Activated T-cell treated with anti-CD3 and anti-CD28 coated beads, Interleukin-2, amount 50 U/mL, for 4 hours (primary cell): ENCODE measurements at places on chromosomes 11 and 22. TPM values are rescaled to one million over a fixed set of nuclear protein-coding genes. Genes with fewer than 3 reads are reported as not detected.

Gene PRAME
- total RNA-seq = 1.3 TPM

Gene GAL3ST1
- not detected for total RNA-seq

Gene GNG3
- total RNA-seq = not detected

Gene THY1
- total RNA-seq = 0.40 TPM

Gene OR2AT4
- total RNA-seq = not detected

Gene MPEG1
- total RNA-seq = 0.18 TPM

Gene KIF18A
- total RNA-seq = 4.0 TPM

Gene HNRNPUL2
- 49.4 TPM for total RNA-seq

Gene TRPM5
- not detected for total RNA-seq

Gene PHOX2A
- total RNA-seq = not detected

Gene OR51G2
- not detected for total RNA-seq

Gene LAYN
- 0.43 TPM for total RNA-seq

Gene SCARF2
- 0.24 TPM for total RNA-seq

Gene RFPL2
- not detected for total RNA-seq

Gene HEPN1
- total RNA-seq = not detected
